ENCODE measurements at places on chromosomes 7 and 10.

DNA sequence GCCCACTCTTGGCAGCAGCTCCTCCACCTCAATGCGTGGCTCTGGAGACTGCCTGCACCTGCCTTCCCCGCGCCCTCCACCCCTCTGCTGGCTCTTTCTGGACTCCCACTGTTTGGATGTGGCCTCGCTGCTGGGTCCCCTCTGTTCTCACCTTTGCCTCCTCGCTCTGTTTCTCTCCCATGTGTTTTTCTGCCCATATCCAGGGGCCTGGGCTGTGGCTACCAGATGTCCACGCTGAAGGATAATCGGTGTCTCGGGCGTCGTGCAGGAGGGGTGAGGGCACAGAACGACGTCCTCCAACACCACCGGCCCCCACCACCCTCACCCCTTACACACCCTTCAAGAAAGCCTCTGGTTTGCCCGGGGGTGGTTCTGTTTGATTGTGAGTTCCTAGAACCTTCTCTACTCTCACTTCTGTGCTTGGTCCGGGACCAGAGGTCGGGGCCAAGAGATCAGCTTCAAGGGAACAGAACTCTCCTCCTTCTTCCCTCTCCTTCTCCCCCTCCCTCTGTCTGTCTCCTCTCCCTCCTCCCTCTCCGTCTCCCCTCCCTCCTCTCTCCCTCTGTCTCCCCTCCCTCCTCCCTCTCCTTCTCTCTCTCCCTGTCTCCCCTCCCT is 31.7 kb downstream of the AP5Z1 start:
- DNase-seq = no peak

GRCh38 chr7:143318661-143319060 is 2.8 kb downstream of the CLCN1 start:
- no peak for DNase-seq

GRCh38 chr10:113059371-113059780 is 109.3 kb downstream of the TCF7L2 start:
- DNase-seq = no peak

DNA sequence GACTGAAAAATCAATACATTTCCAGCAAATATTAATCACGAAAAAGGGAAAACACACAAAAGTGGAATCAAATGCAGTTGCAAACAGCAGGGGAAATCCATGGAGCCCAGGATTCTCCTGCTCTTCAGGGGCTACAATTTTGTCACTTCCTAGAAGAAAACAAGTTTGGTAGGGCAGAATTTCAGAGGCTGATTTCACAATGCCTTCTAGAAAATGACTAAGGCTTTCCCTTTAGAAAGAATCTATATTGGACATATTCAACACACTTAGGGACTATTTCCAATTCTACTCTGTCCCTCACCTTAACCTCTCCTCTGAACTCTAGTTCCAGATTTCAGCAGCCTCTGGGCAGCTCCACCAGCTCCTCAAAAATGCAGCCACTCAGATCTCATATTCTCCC is 111.3 kb downstream of the HECTD2 start:
- DNase-seq = no peak

DNA sequence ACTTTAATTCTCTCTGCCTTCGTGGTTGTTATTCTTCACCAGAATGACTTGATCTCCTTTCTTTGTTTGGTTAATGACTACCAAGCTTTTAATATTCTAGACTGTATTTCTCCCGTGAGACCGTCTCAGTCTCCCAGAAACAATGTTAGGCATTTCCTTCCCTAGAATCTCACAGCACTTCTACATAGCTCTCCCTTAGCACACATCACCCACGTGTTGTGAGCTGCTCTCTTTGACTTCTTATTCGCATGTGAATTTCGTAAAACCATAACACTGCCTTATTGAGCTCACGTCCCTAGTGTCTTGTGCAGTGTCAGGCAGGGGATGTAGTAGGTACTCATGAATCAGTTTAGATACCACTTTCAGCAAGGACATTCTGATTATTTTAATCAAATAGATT is 57.5 kb upstream of the MGAM2 start:
- DNase-seq = no peak

- DNase-seq = no peak
These were observed 1356.8 kb downstream of the XPNPEP1 start for GRCh38 chr10:108566316-108567107.

- no peak for DNase-seq
These were observed 18.4 kb downstream of the TMEM273 start for GRCh38 chr10:49169776-49170175.

Measured in NCI-H1105 (cell line).